ENCODE measurements at places on chromosomes 5 and 9.

- DNase-seq = no peak
These were observed 201.2 kb downstream of the ADCY2 start for GRCh38 chr5:7597059-7597642.

GRCh38 chr9:68998812-68999211, 15.1 kb downstream of the PRKACG start:
- DNase-seq = no peak

- no peak for DNase-seq
These were observed 6.5 kb upstream of the C9 start for GRCh38 chr5:39370555-39371366.

- no peak for DNase-seq
These were observed 85.1 kb downstream of the AMBP start for GRCh38 chr9:113992994-113993393.

DNA sequence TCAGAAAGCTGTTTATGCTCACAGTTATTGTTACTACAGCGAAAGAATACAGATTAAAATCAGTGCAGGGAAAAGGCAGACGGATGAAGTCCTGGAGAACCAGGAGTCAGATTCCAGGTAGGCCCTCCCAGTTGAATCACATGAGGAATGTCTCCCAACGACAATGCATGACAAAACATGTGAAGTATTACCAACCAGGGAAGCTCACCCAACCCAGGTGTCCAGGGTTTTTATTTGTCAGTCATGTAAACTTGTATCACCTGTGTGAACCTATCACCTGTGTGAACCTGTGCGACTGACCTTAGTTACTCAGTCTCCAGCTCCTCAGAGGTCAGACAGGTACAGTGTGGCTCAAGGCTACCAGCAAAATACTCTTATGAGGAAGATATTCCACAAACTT, 63.9 kb downstream of the KIAA1958 start:
- no peak for DNase-seq

GRCh38 chr9:136254381-136255165, 9.0 kb upstream of the QSOX2 start:
- DNase-seq = no peak

DNA sequence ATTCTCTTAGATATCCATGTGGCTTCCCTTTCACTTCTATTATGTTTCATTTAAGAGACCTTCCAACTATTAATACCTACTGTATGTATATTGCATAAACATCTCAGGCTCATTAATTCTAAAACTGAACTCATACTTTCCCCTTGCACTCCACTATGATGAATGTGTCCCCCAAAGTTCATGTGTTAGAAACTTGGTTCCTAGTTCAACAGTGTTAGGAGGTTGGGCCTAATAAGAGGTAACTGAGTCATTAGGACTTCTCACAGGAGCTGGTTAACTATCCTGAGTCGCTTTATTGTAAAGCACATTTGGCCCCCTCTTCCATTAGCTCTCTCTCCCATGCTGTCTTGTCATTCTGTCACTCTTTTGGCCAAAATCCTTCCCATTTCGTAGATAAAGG, 22.0 kb downstream of the ANKHD1 start:
- no peak for DNase-seq

DNA sequence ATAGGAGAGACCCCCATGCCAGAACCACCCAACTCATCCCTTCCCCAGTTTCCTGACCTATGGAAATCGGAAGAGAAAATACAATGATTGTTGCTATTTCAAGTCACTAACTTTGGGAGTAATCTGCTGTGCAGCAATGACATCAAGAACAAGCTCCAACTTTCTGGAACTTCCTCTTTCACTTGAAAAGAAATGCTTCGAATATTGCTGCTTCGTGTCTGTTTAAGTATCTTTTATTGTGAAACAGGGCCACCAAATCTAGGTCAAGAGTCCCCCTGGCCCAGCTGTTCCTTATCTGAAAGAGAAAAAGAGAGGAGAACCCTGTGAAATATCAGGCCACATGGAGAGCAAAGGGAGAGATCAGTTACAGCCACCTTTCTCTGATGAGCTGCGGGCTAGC, 59.4 kb upstream of the DNAH5 start:
- no peak for DNase-seq

GRCh38 chr5:72093824-72094223, 13.5 kb upstream of the MAP1B start:
- no peak for DNase-seq

DNA sequence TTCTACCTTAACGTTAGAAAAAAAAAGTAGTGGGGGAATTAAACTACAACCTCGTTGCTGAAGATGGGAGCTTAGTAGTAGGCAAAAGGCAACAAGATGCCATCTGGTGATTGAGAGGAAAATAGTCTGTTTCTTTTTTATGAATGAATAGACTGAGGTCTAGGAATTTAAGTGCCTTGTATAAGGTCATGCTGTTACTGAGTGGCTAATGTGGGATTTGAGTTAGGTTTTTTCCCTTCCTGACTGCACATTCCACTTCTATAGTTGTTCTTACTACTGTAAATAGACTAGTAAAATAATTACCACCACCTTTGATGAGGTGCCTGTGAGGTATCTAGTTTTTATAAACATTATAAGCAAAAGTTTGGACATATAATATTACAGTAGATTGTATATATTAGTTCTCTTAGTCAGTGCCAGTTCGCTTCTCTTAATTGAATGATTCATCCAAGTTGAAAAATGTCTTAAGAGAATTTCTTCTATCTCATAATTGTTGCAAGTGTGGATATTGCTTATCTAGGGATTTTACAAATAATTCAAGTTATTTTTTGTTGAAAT, 19.1 kb downstream of the FSD1L start:
- DNase-seq = no peak

GRCh38 chr5:5588887-5589826, 166.7 kb downstream of the ICE1 start:
- no peak for DNase-seq

DNA sequence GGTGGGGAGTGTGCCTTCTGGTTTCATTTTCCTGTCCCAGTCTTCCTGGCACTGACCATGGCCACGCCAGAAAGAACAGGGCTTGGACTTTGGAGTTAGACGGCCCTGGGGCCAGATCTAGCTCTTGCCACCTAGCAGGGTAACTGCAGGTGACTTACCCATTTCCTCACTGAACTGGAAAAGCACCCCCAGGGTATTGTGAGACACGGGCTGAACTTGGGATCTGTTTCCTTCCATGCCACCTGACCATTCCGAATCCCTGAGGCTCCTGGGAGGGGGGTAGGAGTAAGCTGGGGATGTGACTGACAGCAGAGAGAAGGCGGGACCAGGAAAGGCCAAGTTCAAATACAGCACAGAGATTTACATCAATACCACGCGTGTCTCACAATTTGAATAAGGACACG, 9.4 kb downstream of the HNRNPAB start:
- DNase-seq = no peak

DNA sequence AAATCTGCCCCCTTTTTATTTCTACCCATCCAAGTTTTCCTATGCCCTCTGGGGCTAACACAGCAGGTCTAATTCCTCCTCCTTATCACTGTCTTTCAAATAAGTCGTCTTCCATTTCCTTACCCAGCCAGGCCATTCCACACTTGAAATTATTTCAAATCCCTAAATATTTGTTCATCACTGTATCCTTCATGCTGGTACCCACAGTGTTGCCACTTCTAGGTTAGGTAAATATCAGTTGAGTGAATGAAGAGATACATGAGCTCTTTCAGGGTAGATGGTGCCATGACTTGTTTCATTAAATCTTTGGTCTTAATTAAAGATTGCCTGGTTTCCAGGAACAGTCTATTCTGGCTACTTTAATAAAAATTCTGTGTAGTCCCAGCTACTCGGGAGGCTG, 35.6 kb upstream of the ADRA1B start:
- no peak for DNase-seq

DNA sequence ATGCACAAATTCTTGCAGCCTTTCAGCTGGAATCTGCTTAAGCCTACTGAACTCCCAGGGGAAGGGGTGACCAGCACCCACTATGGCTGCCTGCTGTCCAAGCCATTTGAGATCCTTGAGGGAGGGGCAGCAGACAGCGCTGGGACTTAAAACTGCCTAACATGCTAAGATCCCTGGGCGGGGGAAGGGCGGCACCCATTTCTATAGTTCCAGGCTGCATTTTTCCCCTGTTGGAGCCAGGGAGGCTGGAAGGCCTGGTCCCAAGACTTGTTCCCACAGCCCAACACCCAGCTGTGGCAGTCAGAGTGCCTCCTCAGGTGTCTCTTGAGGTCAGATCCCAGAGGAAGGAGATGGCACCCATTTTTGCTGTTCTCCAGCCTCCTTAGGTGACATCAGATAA, 1061.3 kb upstream of the COX7C start:
- no peak for DNase-seq

- DNase-seq = no peak
These were observed 64.7 kb upstream of the SELENOP start for GRCh38 chr5:42876375-42876844.

- no peak for DNase-seq
These were observed 82.7 kb downstream of the SFXN1 start for GRCh38 chr5:175561085-175561484.

DNA sequence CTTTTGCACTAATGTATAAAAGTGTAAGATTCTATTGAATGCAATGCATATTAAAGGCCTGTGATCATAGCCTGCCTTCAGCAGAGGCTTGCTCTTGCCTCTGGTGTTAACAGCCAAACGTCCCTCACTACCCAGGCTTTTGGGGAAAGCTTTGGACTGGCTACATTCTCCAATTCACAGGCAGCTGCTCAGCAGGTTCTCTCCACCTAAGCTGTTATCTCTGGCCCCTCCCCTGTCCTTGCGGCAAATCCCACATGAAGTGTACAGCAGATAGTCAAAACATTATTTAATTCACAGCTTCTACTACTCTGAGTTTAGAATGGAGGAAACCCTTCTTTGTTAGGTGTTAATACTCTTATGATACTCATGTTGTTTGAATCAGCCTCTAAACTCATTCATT, 45.9 kb upstream of the GADD45G start:
- no peak for DNase-seq

GRCh38 chr5:116237917-116238500, 153.2 kb downstream of the COMMD10 start:
- DNase-seq = peak; percentile 8

DNA sequence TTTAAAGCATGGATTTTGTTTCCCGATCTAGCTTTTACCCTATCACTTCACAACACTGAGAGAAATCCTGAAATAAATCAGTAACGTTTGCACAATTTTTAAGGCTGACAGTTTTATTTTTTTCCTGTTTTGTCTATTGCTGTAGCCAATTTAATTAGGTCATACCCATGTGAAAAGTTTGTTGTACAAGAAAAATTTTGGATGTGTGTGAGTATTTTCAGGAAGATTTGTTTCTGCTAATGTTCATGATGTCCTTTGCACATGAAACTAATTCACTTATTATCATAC, 237.8 kb downstream of the ARRDC3 start:
- DNase-seq = no peak

GRCh38 chr5:137287569-137287968, 211.6 kb downstream of the SPOCK1 start:
- DNase-seq = no peak

DNA sequence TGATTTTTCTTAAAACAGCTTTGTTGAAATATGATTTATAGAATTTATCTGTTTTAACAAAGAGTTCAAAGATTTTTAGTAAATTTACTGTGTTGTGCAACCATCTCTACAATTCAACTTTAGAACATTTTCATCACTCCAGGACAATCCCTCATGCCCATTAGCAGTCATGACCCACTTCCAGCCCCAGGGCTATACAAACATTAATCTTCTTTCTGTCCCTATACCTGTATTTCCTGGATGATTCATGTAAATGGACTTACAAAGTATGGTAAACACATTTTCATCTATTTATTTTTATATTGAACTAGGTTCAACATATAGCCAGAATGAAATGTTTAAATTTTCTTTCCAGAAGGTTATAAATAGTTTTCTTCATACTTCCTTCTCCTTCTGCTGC, 127.8 kb upstream of the CCDC180 start:
- no peak for DNase-seq

GRCh38 chr9:130936285-130937117, 2.5 kb downstream of the FIBCD1 start:
- DNase-seq = peak; percentile 49

GRCh38 chr9:69485466-69485865, 160.5 kb downstream of the ENTREP1 start:
- DNase-seq = no peak

DNA sequence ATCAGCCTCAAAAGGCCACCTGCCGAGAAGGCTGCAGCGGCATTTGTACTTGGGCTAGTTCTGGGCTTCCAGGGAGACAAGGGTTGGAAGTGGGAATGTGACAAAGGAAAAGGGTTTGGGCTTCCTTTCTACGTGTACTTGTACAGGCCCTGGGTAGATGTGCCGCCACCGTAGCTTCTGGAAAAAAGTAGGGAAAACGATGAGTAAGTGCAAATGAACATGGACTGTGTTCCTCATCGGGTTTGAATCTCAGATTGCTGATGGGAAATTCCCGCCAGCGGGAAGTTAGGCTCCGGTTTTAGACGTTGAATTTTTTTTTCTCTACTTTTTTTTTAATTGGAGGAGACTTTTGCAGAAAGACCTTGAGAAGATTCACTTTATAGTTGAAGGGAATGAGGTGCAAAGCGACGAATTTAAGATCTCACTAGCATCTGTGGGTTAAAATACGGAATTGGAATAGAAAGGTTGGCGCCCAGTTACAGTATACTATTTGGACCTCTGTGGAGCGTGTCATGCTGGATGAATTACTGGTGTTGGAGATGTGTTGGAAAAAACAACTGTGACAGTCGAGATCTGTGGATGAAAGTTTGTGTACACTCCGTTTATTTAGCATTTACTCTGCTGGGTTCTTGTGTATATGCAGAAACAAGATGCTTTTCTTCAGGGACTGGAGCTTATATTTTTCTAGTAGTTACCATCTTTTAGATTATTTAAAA, 1.2 kb downstream of the G3BP1 start:
- DNase-seq = peak; percentile 47

DNA sequence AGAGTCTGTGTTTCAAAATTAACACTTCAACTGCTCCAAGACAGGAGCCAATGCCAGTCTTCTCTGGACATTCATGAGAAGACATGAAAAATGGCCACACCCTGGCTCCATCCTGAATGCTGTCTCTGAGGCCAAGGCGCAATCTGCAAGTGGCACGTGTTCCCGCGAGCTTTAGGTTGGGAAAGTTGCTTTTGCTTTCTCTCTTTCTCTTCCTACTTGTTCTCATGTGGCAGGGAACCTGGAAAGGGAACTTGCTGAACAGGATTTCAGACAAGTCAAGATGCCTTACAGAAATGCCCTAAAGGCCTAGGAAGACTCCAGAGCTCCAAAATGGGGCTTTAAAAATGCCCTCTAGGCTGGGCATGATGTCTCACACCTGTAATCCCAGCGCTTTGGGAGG, 91.9 kb upstream of the OTULINL start:
- DNase-seq = no peak

GRCh38 chr5:121285801-121286521, 565.7 kb upstream of the FTMT start:
- DNase-seq = peak; percentile 53

GRCh38 chr9:93852728-93853127, 102.4 kb downstream of the BARX1 start:
- DNase-seq = no peak

- no peak for DNase-seq
These were observed 37.4 kb downstream of the CAMK4 start for GRCh38 chr5:111261610-111262009.

DNA sequence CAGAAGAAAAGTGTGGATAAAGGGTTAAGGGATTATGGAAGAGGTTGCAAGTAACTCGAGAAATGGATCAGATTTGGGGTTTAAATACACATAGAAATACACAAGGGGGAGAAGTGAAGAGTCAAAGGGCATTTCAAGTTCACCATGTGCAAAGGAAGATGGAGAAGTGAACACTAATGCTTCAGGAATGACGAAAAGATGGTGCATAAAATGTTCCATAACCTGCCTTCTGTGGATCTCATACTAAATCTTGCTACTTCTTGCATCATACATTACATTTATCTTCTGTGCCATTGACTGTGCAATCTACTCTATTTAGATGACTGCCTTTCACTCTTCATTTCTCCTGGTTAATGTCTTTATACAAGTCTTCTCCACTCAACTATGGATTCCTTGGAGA, 5.7 kb upstream of the SMC2 start:
- peak; percentile 39 for DNase-seq
